HuH-7 (cell line): ENCODE measurements at places on chromosomes 2 and 18.

- DNase-seq: no peak
These were observed 273.5 kb downstream of the CDH20 start for GRCh38 chr18:61606759-61607158.

DNA sequence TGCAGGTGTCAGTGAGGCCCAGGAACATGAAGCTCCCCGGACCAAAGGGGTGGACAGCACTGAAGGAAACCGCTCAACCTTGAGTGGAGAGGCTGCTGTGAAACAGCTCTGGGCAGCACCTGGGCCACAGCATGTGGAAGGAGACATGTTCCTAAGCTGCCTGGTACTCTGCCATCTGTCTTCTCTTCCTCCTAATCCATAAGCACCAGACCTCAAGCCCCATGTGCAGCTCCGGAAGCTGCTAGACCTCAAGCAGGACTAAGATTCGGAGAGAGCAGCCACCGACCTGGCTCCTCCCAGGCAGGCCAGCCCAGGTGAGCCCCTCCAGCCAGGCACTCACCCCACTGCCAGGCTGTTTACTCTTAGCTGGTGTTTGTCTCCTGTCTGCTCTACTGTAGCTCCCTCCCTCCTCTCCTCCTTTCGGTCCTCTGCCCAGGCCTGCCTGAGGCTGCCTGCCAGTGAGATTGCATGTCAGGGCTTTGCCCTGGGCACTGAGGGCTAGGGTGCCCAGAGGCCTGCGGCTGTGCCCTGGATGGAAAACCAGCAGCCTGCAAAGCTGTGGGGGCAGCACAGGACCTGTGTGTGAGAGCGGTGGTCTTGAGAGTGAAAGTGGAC is 53.7 kb downstream of the BCL11A start:
- DNase-seq: no peak

GRCh38 chr18:21706386-21706865 is 1.9 kb upstream of the ABHD3 start:
- no peak for DNase-seq

GRCh38 chr2:109206569-109207146 is 77.7 kb downstream of the SH3RF3 start:
- DNase-seq: no peak

GRCh38 chr2:38465789-38466127 is 88.7 kb upstream of the ATL2 start:
- peak; percentile 60 for DNase-seq

DNA sequence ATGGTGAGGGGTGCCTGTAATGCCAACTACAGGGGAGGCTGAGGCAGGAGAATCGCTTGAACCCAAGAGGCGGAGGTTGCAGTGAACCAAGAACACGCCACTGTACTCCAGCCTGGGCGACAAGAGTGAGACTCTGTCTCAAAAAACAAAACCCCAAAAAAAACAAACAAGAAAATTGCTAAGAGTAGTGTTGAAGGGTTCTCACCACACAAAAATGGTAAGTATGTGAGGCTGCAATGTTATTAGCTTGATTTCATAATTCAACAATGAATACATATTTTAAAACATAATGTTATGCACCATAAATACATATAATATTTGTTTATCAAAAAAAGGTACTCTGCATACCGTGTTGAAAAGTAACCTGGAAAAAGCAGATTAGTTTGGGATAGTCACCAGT is 45.8 kb downstream of the PSMG2 start:
- DNase-seq: no peak

- no peak for DNase-seq
These were observed 60.3 kb downstream of the HPCAL1 start for GRCh38 chr2:10362898-10363454.

GRCh38 chr2:69366-70344 is 23.4 kb upstream of the FAM110C start:
- DNase-seq: no peak

- no peak for DNase-seq
These were observed 7.1 kb upstream of the ZBTB14 start for GRCh38 chr18:5302606-5303005.

GRCh38 chr2:10990561-10991111 is 78.9 kb downstream of the KCNF1 start:
- DNase-seq: no peak

DNA sequence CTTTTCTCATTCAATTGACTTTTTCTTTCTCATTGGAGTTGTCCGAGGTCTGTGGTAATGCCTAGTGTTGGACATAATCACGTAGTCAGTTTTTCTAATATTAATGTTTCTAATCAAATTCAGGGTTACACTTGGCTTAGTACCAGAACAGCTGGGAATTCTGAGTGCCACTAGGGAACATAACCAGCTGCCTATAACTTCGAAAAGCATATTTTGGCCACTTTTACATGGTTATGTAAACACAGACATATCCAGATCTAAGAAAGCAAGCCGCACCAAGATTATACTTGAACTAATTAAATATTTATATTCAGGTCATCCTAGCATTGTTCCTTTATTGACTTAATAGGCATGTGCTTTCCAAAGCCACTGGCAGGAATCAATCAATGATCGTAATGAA is 91.1 kb upstream of the ARHGAP28 start:
- DNase-seq: no peak

GRCh38 chr2:197140045-197140444 is 170.5 kb downstream of the ANKRD44 start:
- no peak for DNase-seq

DNA sequence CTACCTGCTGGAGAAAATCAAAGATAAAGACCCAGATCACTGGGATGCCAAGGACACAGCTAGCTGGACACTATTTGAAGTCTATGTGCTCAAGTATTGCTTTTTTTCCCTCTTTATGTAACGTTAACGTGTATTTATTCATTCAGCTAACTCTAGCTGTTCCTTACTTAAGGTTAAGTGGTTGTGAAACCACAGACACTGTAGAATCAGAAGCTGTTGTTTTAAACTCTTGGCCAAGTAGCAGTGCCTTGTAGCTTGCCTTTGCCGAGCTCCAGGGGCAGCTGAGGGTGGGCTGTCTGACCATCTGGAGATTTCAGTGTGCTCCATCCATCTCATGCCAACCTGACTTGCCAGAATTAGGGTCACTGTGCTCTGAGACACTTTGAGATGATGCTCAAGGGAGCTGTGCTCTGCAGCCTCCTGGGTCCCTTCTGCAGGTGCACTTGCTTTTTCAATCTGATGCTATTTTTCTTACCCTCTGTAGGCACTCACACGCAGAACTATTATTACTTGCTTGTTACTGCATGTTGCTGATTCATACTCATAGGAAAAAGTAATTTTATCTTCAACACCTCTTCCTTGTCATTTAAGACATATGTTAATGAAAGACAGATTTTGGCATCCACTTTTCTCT is 116.2 kb downstream of the METTL8 start:
- no peak for DNase-seq

- DNase-seq: no peak
These were observed 134.6 kb downstream of the TMEFF2 start for GRCh38 chr2:192060161-192060560.

- no peak for DNase-seq
These were observed 2.6 kb downstream of the TET3 start for GRCh38 chr2:73987109-73987947.

GRCh38 chr18:3725115-3725514 is 275.1 kb downstream of the TGIF1 start:
- no peak for DNase-seq

- DNase-seq: no peak
These were observed 76.0 kb upstream of the SESTD1 start for GRCh38 chr2:179340678-179341077.

- DNase-seq: no peak
These were observed 545.0 kb downstream of the SOX11 start for GRCh38 chr2:6237039-6237660.

DNA sequence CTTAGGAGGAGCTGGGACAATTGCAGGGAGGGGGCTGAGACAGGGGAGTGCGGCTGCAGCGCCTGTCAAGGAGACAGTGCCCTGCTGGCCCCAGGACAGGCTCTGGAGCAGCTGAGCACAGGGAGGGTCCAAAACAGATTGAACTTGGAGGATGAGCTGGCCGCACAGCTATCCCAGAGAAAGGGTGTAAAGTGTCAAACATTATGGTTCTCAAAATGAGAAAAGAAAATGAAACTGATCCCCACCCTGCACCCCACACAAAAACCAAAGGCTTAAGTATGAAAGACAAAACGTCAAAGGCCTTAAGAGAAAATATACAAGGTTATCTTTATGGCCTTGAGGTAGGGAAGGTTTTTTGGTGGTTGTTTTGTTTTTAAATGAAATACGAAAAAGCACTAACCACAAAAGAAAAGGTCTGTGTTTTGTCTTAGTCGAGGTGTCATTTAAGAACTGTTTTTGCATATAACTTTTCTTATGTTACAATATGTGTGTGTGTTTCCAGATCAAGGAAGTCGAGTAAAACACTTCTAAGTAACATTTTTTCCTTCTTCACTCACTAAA is 111.8 kb downstream of the HDAC4 start:
- DNase-seq: no peak

GRCh38 chr2:213679894-213680293 is 395.6 kb downstream of the SPAG16 start:
- no peak for DNase-seq

GRCh38 chr2:122358729-122359128 is 603.3 kb downstream of the TSN start:
- no peak for DNase-seq

DNA sequence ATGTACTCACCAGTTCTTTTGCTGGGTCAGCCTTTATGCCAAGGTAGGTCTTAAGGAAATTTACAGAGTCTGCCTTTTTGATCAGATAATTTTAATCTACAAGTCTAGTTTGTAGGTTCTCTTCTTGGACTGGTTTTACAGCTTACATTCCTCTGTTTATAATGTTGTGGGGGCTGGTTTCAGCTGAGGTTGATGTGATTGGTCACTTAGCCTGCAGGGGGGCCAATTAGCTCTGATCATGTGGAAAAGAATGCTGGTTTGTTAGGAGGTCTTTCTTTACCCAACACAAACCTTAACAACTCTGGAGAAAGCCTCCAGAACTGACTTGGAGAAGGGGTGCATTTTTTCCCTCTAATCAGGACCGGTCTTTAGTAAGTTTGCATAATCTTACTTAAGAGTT is at the start of gene KCNJ13:
KCNJ13 (minus strand) TSS at position 131 of the 400 bp plus-strand sequence. CDS start 5,203 bp downstream, outside the sequence.
- DNase-seq: peak; percentile 4
